ENCODE measurements at places on chromosomes 6 and 20.

DNA sequence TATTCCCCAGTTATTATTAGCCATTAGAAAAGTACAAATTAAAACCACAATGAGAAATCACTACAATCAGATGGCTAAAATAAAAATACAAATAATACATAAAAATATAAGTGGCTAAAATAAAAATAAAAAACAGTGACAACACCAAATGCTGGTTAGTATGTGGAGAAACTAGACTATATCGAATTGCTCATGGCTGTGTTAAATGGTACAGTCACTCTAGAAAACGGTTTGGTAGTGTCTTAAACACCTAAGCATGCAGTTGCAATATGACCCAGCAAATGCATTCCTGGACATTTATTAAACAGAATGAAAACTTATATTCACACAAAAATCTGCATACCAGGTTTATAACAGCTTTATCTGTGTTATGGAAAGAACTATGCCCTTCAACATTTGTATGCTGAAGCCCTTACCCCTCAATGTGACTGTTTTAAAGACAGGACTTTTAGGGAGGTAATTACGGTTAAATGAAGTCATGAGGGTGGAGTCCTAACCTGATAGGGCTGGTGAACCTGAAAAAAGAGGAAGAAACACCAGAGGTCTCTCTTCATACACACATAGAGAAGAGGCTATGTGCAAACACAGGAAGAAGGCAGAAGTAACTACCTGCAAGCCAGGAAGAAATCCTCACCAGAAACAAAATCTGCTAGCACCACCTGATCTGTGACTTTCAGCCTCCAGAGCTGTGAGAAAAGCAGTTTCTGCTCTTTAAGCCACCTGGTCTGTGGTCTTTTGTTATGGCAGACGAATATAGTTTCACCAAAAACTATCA lies 84.9 kb downstream of the ASCC3 start:
- DNase-seq = no peak

DNA sequence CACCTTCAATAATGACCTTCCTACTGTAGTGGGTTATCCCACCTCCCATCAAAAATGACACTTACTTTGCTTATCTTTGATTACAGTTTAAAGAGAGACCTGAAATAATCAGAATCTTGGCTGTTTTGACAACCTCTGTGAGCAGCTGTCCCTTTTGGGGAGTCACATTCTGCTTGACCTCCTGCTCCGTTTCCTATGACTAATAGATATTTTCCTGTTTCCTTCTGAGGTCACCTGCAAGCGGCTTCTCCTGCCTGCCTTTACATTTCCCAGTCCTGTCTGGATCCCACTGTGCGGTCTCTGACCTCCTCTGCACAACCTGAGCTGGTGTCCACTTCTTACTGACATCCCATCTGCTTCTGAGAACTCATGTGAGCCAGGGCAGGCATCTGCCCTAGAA lies 54.2 kb downstream of the TRAM2 start:
- DNase-seq = no peak

DNA sequence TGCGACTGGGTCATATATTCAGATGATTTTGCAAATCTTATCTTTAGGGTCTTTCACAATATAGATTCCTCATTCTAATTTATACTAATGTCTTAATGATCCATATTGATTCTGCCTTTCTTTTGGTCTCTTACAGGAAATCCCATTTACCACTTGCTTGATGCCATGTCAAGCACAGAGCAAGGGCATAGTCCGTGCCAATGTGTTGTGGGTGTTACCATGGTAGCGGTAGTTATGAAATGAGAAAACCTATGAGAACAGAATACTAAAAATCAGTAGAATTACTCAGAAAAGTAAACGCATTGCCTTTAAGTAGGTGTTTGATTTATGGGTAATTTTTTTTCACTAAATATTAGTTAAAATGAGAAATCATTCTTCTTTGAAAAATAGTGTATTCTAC lies 153.9 kb upstream of the RAB32 start:
- no peak for DNase-seq

DNA sequence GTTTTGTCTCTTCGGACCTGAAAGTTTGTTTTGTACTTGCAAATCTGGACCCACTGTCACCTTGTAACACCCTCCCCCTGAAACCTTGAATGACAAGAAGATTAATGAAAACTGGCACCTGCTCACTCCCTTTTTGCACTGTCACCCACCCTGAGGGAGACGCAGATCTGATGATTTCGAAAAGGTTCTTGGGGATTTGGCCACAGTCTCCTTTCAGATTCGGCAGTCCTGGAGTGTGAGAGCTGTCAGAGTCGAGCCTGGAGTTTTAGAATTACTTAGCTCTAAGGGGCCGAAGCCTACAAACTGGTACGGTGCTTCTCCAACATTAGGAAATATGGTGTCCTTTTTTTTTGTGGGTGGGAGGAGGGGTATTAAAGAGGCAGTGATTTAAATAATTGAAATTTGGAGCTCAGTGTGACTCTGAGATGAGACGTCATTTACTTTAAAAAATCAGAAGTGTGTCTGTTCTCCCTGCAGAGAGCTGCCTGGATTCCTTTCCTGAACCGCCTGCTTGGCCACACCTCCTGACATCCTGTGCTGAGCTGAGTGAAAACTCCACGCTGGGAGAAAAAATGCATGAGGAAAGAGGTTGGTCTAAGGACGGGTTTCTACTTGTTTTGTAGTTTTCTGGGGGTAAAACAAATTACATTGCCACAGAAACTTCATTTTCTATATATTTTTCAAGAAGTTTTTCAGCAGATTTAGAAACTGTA lies 447.0 kb upstream of the CDH4 start:
- no peak for DNase-seq

DNA sequence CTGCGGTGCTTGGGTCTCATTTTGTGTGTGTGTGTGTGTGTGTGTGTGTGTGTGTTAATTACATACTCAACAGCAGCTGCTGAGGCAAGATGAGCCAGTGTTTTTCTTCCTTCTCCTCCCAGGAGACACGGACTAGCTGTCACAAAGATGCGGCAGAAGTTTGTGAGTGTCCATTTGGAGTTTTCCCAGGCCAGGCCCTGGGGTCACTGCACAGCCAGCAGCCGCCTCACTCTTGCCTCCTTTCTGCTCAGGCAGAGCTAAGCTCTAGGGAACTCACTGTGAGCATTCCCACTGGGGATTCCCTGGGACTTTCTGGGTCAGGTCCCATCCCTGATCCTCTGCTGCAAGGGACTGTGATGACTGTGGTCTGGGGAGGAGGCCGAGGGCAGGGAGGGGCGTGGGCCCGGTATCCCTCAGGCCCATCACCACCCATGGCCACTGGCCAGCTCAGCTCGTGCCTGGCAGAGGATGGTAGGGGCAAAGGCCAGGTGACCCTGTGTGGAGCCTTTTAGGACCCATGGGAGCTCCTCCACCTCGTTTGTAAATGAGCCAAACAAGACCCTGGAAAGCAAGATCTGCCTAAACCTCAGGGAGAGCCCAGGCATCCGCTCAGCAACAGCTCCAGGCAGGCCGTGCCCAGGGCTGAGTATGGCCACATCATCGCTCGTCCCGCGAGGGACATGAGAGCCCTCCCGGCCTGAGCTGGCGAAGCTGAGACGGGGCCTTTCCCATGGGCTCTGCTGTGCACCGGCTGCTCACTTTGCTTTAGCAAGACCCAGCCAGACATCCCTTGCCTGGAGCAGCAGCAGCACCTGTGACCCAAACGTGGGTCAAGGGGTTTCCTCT lies 102.0 kb downstream of the PSMB1 start:
- no peak for DNase-seq

- DNase-seq = no peak
These were observed 17.6 kb upstream of the KIAA1755 start for GRCh38 chr20:38278131-38278530.

DNA sequence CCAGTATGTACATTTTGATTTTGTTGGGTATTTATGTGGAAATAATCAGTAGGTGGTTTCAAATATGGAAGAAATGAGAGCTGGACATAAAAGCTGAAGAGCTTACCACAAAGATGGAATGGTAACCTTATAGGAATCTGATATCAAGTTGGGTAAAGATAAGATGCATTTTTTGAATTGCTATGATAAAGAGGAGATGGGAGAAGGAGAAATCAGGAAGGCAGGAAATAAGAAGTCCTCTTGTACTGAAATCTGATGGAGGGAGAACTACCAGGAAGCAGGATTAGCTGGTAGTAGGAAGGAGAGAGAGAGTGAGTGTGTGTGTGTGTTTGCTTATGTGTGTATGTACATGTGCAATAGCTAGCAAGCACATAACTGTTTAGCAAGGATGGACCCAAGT lies 468.4 kb downstream of the PHF3 start:
- no peak for DNase-seq

- no peak for DNase-seq
These were observed 65.4 kb downstream of the RWDD2A start for GRCh38 chr6:83258517-83258916.

DNA sequence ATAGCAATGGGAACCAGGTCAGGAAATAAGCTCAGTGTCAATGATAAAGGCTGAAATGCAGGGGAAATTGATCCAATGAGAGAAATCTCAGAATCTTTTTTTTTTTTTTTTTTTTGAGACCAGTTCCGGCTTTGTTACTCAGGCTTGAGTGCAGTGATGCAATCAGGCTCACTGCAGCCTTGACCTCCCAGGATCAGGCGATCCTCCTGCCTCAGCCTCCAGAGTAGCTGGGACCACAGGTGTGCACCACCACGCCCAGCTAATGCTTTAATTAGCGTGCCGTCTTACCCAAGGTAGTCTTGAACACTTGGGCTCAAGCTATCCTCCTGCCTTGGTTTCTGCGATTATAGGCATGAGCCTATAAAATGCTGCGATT lies 296.5 kb downstream of the ZNF217 start:
- DNase-seq = no peak

DNA sequence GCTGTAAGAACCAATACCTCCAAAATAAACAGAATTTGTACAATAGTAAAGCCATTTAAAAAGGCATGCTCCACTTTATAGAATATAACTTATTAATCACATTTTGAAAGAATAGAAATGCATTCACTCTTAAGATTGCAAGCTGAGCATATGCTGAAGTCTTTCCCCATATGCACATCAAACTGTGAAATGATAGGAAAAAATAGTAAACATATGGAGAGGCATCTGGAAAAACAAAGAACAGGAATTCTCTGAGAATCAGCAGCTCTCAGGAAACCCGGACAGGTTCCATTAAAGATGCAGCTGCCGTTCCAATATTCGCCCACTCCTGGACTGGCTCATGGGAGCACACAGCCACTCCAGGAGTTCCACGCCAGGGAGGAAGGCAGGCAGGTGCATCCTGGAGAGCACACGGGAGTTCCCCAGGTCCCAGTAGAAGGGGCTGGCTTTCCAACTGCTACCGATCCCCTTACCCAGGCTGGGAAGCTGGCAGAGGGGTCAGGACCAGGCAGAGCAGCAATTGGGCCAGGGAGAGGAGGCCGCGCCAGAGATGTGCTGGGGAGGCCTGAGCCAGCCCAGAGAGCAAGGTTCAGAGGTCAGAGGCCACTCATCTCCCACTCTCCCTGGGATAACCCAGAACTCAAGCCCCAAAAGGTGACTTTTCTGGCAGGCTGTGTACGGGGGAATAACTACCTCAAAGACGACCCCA lies 111.1 kb downstream of the DLL1 start:
- no peak for DNase-seq

DNA sequence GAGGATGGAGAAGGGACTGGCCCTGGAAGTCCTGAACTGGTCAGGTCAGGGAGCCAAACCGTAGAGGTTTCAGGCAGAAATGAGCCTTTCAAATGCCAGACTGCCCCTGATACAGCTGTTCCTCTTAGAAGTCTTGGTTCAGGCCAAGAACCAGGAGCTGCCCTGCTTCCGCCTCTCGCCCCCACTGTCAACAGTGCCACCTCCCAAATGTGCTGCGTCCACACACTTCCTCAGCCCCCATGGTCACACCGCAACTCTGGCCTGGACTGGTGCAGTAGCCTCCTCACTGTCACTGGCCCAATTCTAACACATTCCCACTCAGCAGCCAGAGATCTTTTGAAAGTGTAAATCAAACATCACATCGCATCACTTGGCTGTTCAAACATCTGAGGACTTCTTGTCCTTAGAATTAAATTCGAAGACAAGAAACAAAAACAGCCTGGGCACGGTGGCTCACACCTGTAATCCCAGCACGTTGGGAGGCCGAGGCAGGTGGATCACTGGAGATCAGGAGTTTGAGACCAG lies 69.7 kb downstream of the STK35 start:
- no peak for DNase-seq

- DNase-seq = no peak
These were observed 6.5 kb upstream of the NPBWR2 start for GRCh38 chr20:64113796-64114355.

- no peak for DNase-seq
These were observed 63.1 kb downstream of the SLX4IP start for GRCh38 chr20:10498200-10498599.

DNA sequence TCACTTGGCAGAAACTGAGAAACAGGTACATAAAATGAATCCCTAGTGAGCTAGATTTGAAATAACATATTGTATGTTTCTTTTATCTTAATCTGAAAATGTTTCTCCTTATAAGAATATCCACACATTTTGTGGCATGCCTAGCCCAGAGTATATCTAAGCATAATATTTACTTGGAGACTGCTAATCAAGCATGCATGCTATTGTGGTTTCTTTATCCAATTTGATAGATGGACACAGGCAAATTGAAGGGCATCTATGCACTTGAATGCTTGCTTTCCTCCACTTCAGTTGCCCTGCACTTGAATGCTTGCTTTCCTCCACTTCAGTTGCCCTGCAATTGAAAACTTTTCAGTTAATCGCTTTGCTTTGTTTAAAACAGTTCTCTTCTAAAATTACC lies 729.8 kb downstream of the TBC1D32 start:
- no peak for DNase-seq

DNA sequence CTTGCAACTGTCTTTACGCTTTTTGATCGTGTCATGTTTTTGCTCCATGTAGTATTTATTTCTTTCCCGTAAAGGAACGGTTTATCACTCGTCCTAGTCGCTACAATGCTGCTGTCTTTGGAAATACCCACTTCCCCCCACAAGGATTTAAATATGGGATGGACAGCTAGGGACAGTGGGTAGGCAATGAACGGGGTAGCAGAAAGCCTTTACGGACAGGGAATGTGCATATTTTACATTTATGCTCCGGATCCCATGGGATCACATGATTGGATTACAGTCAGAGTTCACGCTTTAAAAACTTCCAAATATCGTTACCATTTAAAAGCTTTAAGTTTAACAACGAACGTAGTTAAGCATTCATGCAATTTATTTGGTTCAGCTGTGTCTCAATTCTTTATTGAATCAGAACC lies 1.2 kb downstream of the HIVEP1 start:
- DNase-seq = no peak

- no peak for DNase-seq
These were observed 609.3 kb upstream of the CITED2 start for GRCh38 chr6:139983555-139984276.

DNA sequence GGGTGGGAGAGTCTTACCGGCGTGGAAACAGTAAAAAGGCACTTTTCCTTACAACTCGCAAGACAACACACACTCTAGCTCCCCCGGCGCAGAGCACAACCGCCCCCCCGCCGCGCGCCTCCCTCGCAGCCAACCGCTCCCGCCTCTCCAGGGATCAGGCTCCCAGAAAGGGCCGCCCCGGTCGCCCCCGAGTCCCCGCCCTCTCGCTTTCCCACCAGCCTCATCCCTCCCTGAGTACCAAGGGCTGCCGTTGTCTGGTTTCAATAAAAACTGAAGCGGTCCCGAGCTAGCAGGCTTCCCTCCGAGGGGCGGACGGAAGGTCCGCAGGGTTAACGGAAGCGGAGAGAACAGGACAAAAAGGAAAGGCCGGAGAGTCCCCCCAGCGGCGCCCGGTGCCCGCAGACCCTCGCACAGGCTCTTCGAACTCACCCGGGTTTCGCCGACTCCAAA lies 804 bp downstream of the ELOVL5 start:
- DNase-seq = no peak

- DNase-seq = no peak
These were observed 381.9 kb downstream of the THBS2 start for GRCh38 chr6:168871642-168872315.
